Activated CD4-positive, alpha-beta T cell treated with anti-CD3 and anti-CD28 coated beads, Interleukin-10, Interleukin-2, amounts not matched to agents 100 ng/mL and 50 ng/mL, durations not matched to agents 16 hours and 8 hours (primary cell): ENCODE measurements at places on chromosomes 12 and 14.

DNA sequence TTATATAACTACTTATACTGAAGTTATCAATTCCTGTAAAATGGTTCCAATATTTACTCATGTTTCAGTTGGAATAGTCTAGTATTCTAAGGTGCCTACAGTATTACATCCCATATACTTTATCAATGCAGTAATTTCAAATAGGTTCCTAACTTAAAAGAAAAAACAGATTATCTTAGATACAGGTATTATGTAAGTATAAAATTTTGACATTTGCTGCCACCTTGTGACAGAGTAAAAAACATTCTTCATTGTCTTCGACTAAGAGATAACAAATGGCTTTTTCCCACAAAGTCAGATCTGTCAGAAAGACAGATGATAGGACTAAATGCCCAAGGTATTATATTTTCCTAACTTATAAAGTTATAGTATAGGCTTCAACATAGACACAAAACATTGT is 78.7 kb downstream of the TXNDC16 start:
- peak; percentile 39 for DNase-seq

DNA sequence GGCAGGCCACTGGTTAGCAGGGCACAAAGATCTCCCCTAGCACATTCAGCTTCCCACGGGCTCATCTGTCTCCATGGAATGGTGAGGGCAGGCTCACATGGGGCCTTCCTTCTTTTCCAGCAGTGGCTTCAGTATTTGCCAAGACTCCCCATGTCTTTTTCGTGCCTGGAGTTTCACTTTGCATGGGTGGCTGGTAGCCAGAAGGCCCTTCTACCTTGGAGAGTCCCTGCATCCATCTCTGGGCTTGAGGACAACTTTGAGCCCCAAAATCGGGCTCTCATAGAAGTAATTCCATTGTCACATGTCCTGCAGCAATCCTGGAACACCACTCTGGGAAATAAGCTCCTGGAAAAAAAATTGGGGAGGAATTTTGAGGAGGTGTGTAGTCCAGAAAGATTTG is 42.1 kb downstream of the NFKBIA start:
- DNase-seq = no peak

DNA sequence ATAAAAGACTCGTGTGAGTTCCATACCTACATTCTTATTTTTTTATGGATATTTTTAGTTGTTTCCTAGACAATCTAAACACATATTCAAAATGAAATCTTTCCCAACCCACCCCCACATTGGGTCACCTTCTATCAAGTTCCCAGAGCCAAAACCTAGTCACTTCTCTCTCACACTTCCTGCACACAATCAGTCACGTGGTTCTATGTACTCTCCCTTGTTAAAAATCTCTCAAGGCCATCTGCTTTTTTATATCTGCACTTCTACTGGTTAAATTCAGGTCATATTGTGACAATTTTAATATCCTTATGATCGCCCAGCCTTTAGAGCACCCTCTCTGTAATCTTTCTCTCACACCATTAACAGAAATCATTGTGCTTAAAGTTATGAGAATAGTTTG is 175.0 kb upstream of the SYT10 start:
- DNase-seq = no peak

DNA sequence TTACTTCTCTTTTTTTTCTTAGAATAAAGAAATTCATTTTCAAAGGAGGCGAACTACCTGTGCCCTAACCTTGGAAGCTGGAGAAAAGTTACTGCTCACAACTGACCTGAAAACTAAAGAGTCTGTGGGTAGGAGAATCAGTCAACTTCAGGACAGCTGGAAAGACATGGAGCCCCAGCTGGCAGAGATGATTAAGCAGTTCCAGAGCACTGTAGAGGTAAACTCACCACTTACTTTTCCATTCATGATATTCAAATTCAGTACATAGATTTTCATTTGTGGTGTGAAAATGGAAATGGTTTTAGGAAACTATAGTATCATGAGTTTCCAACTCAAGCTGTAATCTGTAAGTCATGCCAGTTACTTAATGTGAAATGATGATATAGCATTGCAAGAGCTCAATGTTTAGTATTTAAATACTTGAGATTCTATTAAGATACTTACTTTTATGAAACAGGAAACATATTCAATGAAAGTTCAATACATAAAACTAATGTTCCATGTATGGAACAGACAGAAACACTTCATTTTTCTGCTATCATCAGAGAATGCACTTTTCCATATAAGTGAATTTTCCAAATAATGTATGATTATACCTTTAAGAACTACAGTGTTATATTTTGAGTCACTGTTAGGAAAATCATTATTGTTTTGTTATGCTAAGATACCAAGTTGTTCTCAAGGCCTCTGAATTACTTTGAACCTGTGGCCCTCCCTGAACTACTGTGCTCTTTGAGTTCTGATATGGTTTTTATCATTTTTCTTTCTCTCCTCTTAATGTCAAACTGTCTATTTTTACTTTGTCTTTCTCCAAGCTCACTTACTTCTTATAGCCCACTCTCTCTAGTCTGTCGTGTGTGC is 119.0 kb downstream of the ESR2 start:
- peak; percentile 21 for DNase-seq

GRCh38 chr12:81203671-81204204 is 125.9 kb downstream of the ACSS3 start:
- DNase-seq = no peak

GRCh38 chr14:59086241-59086882 is 102.1 kb upstream of the DAAM1 start:
- no peak for DNase-seq

DNA sequence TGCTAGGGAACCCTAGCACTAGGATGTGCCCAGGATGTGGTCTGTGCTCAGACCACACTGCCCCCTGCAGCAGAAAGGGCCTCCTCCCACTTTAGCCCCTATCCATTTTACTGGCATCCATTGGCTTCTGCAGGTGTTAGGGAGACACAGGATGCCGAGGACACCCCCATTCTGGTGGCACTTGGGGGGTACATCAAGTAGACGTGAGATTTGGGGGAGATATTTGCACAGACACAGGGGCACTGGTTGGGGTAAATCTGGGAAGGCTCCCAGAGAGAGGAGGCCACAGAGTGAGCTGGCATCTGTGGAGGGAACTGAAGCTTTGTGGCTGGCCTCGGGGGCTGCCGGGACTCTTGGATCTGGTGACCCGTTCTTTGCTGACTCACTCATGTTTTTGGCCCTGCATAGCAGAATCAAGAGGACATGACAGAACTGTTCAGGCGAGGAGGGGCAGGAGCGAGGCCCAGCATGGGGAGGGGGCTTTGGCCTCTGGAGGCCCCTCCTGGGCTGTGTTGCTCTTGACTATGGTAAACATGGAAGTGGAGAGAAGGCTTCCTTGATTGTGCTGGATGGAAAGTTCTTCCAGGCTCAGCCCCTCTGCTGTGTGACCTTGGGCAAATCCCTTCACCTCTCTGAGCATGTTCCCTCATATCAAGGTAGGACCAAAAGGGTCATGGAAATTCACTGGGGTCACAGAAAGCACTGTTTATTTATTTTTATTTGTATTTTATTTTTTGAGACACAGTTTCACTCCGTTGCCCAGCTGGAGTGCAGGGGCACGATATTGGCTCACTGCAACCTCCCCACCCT is 1.8 kb downstream of the PLBD2 start:
- no peak for DNase-seq

GRCh38 chr12:12908252-12908651 is 16.9 kb downstream of the GPRC5A start:
- no peak for DNase-seq

DNA sequence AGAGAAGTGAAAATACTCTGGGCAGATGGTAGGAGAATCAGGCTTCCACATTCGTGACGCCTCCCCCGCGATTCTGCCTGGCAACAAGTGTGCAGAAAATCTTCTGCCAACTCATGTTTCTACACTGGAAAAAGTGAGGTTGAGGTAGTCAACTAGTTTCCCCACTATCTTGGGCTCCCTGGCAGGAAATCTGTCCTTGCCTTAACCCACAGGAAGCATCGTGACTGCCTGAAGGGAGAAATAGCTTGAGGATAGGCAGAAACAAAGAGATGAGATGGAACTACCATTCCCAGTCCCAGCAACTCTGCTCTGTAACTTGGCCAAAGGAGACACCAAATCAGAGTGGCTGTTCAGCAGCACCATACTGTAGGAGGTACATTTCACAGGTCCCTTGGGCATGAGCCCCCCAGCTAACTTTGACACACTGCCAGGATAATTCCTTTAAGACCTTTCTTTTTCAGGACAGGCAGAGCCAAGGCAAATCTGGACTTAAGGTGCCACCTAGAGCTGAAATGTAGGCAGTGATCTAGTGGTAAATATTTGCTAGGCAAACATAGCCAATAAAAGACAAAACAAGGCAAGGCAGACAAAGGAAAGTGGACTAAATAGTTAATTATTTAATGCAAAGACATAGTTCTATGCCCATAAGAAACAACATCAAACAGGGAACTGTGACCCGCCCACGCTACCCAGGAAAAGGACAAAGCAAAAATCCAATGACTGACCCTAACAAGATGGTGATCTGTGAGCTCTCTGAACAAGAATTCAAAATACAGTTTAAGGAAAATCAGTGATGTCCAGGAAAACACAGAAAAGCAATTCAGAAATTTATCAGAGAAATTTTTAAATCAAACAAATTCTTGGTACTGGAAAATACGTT is 205.1 kb downstream of the PTPRO start:
- no peak for DNase-seq

DNA sequence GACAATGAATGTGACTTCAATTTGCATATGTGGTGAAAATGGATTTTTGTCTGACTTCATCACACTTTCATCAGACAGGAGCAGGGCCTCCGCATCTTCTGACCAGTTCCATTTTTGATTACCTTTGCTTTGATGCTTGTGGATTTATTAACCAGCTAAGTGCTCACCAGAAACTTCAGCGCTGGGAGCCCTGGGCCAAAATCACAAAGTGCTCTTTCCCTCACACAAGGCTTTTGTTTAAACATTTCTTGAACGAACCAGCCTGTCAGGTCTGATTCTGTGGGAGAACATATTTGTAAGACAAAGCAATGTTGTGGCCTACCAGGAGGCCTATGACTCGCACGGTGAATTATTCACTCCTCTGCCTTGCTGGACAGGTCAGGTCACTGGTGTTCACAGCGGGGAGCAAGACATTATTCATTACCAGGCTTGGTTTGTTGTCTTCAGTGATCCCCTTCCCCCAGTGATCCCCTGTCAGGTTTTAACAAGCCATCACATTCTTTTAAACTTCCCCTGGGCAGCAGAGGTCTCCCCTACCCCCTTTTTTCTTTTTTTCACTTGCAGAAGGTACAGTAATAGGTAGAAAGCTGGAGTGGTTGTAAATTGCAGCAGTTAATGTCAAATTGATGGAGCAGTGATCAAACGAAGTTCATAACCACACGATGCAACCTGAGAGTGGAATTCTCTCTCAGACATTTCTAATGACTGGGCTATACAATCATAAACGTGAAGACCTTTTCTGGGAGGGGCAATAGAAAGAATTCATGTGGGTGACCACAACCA is 167.5 kb upstream of the PRICKLE1 start:
- no peak for DNase-seq

DNA sequence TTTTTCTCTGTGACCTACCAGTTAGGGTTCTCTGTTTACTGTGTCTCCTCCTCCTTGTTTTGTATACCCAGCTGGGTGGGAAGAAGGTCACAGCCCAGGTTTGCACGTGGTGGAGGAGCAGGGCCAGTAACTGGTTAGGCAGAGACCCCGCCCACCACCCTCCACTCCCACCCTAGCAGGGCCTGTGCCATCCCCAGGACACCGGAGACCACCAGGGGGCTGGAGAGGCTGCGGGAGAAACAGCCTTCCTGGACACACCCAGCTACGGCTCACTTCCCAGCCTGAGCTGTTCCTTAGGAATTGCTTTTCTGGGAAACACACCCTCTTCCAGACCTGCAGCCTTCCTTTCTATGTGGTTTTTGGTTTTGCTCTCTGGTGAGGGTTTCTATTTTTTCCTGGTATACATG is 21.1 kb downstream of the BDKRB2 start:
- DNase-seq = no peak
